A549 (cell line): ENCODE measurements at places on chromosomes 5 and 9. TPM values are rescaled to one million over a fixed set of nuclear protein-coding genes. Genes with fewer than 3 reads are reported as not detected.

Gene NUTM2G
- polyA plus RNA-seq: not detected in 3 replicates

DNA sequence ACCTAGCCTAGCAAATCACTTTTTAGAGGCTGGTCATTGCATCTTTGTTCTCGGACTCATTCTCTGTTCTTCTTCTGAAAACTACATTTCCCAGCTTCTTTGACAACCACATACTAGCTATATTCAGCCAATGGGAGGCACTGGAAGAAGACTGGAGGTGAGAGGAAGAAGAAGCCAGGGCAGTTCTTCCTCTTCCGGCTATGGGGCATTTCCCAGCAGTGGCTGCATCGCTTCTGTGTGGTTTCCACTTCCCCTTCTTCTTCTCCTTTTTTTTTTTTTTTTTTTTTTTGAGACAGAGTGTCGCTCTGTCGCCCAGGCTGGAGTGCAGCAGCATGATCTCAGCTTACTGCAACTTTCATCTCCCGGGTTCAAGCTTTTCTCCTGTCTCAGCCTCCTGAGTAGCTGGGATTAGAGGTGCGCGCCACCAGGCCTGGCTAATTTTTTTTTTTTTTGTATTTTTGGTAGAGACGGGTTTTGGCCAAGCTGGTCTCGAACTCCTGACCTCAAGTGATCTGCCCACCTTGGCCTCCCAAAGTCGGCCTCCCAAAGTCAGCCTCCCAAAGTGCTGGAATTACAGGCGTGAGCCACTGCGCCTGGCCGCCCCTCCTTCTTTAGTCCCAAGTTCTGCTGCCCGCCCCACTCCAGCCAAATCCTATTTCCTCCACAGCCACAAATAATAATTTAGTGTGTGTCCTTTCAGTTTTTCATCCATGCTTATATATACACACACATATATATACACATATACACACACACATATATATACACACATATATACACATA, 6.9 kb upstream of the UBAP1 start:
- DNase-seq: no peak

DNA sequence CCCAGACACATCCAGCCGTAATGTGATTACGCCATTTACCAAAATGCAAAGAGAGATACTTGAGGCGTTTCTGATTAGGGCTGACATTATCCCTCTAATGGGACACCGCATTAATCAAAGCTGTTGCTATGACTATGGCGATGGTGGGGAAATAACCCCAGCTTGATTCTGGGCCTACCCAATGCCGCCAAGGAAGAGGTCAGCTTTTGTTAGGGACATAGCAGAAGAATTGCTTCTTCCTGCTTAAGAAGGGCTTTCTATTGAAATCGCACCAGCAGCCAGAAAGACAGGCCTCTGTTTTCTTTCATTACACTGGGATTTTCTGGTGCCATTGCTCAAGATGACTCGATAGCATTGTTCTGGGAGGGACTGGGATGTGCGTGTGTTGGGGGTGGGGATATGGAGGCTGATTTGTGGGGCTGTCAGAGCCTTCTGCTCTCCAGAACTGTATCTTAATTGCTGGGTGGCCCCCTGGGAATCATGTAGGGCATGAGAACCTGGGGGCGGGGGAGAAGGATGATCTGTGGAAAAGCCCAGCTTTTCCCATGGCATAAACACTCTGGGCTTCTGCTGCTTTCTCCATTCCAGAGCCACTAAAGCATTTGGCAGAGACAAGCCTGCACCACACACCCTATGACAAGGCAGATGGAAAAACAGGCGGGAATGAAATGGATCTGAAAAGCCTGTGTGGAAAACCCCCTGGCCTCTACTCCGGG, 106.5 kb upstream of the RAD23B start:
- DNase-seq: no peak

GRCh38 chr9:89882930-89883361, 278.1 kb downstream of the GADD45G start:
- no peak for DNase-seq

- peak; percentile 10 for DNase-seq
These were observed 110.5 kb downstream of the ADAMTS12 start for GRCh38 chr5:33781286-33781685.
